ENCODE measurements at places on chromosomes 11 and 22.

- no peak for DNase-seq
These were observed 30.3 kb upstream of the WNT7B start for GRCh38 chr22:46007003-46007847.

DNA sequence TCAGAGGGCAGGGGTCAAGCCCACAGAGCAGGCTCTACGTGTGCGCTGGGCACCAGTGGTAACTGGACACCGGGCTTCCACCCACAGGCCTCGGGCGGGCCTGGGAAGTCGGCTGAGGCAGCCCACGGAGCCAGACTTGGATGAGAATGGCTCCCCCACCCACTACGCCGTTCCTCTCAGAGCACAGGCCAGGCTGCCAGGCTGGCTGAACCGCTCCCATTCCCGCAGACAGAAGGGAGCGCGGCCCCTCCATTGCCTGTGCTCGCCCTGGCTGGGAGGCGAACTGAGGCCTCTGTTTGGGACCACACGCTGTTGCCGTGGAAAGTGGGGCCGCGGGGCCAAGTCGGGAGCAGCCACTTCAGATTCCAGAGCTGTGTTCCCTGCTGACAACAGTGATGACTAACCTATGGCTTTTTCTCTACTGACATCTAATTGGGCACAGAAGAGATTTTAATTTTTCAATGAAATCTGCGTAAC is 63.9 kb downstream of the MYH9 start:
- DNase-seq, result no peak

DNA sequence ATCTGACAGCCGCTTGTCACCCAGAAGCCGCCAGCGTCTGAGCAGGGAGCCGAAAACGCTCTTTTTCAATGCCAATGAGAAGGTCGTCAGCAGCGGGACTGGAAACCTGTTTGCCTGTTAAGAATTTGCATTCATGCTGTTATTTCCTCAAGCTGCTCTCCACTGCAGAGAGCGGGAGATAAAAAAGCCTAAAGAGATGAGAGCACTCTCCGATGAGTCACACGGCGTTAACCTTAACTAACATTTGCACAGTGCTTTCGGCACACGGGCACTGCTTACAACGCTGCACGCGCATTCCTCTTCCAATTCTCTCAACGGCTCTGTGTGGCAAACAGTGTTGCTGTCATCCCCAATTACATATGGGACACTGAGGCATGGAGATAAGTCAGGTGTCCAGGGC is 40.0 kb upstream of the RTL6 start:
- no peak for DNase-seq

DNA sequence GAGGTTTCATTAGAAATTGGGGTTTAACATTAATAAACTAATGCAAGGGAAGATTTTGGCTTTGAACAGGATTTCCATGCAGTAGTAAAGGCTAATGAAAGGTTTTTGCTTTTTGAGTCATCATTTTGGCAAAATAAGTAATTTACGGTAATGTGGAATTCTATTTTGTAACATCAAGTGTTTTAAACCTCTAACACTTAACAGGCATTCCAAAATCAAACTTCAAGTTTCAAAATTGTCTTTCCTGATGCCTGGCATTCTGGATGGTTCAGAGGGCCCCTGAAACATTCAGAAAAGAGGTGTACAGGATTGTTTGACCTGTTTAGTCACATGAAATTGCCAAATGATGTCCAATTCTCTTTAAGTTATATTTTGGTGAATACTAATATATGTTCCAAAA is 90.4 kb upstream of the GNAZ start:
- no peak for DNase-seq
